ENCODE measurements at places on chromosomes 1 and 21.

GRCh38 chr1:211515090-211516023 lies 23.4 kb upstream of the RD3 start:
- peak; percentile 61 for DNase-seq

GRCh38 chr1:56376188-56376984 lies 203.0 kb downstream of the PLPP3 start:
- DNase-seq = no peak

DNA sequence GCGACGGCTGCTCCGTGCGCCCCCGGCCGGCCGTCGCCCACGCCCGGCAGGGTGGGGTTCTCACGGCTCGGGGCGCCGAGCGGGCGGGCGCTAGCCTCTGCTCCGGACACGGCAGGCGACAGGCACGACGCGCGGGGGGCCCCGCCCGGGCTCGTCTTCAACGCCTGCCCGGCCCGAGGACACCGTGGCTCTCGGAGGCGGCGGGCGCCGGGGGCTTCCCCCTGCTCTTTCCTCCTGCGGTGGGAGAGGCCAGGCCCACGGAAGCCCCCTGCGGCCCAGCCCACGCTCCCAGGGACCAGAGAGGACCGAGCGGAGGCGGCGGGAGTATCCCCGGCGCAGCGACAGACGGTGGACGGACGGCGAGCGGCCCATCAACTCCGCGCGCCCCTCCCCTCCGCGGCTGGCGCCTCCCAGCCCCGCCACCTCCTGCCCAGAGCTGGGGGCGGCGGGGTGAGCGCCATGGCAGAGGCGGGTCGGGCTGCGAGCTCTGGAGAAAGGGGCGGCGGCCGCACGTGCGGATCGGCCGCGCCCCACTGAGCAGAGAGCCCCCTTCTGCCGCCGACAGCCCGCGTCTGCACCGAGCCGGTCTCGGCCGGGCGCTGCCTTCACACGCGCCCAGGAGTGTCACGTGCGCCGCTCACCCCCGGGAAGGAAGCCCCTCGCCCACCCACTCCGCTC lies at the start of the genes SHE and TDRD10:
Gene SHE, minus strand, starts transcription at position 347 of the 678 bp plus-strand sequence. CDS start 386 bp downstream, outside the sequence.
Gene TDRD10, plus strand, starts transcription at position 154 of the 678 bp plus-strand sequence. CDS start 4,685 bp downstream, outside the sequence.
- DNase-seq = no peak

GRCh38 chr1:18557621-18558465 lies 72.8 kb upstream of the PAX7 start:
- DNase-seq = no peak

DNA sequence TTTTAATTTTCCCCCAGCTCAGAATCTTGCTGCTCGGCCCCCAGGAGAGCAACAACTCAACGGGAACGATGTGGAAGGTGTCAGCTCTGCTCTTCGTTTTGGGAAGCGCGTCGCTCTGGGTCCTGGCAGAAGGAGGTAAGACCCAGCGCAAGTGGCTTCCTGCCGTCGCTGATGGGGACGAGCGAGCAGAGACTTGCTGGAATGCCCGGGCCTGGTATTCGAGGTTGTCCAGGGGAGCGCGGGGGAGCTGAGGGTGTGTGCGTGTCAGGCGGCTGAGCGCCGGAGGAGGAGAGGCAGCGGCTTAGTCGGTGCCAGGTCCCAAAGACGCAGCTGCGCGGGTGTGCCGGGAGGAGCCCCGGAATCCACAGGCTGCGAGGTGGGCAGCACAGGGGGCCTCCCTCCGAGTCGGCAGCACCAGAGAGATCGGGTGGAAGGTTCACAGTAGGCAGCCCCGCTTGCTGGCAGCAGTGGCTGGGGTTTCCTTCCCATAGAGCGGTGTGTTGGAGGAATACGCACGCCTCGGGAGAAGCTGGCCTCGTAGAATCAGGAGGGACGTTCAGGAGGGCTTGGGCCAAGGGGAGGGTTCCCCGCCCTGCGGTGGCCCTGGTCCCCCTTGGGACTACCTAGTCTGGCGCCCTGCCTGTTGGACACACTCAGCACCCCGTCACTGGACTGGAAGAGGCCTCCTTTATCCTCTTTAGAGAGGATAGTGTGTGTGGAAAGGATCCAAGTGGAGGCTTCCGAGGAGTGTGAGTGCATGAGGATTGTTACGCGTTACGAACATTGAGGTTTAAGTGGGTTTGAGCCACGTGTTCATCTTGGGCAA lies 547 bp downstream of the PDPN start:
- peak; percentile 69 for DNase-seq

DNA sequence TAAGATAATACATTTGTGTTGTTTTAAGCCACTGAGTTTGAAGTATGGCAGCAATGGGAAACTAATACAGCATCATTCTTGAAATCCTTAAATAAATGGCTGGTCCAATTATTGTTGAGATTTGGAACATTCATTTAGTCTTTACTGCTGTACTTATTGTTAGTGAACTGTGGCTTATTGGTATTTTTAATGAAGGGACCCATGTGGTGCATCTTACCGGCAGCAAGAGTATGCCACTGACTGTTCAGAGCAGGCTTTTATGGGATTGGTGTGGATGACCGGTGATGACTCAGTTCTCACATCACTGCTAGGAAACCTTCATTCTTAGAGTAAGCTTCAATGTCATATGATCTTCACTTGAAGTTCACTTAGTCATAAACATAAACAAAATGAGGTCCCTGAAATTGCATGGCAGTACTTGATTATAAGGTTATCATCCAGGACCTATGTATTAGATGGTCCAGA lies 31.5 kb downstream of the PRKAA2 start:
- DNase-seq = peak; percentile 89

DNA sequence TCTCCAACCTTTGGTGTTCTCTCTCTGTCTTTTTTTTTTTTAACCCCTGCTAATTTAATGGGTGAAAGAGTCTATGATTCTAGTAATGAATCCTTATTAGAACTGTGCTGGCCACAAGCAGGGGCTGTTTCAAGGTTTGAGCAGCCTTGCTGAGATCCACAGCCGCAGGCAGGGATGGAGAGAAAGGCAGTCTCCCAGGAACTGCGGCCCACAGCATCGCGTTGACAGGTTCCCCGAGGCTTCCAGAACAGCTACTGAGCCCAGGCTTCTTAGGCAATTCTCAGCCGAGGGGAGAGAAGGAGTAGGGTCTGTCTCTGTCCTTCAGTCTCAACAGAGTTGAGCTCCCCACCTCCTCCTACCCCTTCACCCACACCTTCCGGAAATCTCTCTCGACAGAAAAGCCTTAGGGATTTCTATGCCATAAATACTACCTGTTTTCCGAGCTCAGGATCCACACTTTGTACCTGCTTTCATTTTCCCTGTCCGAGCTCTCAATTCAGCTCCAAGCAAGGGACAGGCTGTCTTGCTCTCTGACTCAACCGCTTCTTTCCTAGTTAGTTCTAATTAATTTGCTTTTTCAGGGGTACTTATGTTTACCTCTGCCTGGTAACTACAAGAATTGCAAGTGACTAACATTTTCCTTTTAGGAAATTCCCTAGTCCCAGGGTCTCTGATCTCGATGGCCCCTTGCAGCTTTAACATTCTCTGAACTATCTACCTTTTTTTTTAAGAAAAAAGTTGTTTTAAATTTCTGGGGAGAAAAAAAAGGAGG lies 6.7 kb upstream of the CASZ1 start:
- no peak for DNase-seq

GRCh38 chr1:42761567-42761966 lies 5.3 kb downstream of the P3H1 start:
- DNase-seq = no peak

DNA sequence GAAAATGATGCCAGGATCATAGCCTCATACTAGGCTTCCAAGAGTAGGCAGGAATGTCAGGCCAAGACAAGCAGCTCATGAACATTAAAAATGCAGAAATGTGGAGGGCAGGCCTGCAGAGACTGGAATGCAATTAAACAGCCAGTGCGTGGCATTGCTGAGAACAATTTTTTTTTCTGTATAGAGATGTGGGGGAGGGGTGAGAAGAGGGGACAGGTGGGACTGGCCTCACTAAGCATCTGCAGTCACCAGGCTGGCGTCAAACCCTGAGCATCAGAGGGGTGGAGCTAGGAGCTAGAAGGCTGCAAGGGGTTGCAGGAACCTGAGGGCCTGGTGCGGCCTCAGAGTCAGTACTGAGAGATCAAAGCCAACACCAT lies 114.1 kb downstream of the TNR start:
- DNase-seq = no peak

DNA sequence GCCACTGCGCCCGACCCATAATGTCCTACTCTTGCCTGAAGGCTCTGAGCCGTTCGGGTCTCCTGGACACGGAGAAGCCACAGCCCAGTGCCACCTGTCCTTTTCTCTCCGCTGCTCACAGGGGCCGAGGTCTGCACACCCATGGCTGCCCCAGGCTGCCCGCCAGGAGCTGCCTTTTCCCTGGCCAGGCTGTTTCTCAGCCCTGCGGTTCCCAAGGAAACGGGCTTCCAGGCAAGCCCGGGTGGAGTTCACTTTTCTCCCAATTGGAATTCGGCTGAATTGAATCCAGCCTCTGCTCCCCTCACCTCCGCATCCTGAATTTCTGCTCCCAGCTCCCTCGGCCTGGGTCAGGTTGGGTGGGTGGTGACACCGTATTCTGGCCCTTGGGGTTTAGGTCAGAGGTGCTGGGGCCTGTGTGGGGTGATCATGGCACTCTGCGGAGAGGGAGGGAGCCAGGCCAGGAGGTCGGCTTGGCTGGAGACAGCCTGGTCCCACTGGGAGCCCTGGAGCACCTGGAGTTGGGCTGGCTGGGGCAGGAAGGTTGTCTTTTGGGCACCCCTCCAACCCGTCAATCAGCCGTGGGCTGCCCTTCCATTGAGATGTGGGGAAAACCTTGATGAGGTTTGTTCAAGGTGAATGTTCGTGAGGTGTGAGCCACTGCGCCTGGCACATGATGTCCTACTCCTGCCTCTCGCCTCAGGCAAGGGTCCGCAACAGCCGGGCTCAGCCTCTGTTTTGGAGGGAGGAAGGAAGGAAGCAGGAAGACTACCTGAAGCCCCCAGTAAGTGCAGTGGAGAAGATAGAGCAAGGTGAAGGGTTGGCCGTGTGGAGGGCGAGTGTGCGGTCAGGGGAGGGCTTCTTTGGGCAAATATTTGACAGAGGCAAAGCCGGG lies 25.1 kb downstream of the RRP1 start:
- DNase-seq = no peak

GRCh38 chr1:105492921-105493320 lies 1563.6 kb upstream of the PRMT6 start:
- DNase-seq = no peak

DNA sequence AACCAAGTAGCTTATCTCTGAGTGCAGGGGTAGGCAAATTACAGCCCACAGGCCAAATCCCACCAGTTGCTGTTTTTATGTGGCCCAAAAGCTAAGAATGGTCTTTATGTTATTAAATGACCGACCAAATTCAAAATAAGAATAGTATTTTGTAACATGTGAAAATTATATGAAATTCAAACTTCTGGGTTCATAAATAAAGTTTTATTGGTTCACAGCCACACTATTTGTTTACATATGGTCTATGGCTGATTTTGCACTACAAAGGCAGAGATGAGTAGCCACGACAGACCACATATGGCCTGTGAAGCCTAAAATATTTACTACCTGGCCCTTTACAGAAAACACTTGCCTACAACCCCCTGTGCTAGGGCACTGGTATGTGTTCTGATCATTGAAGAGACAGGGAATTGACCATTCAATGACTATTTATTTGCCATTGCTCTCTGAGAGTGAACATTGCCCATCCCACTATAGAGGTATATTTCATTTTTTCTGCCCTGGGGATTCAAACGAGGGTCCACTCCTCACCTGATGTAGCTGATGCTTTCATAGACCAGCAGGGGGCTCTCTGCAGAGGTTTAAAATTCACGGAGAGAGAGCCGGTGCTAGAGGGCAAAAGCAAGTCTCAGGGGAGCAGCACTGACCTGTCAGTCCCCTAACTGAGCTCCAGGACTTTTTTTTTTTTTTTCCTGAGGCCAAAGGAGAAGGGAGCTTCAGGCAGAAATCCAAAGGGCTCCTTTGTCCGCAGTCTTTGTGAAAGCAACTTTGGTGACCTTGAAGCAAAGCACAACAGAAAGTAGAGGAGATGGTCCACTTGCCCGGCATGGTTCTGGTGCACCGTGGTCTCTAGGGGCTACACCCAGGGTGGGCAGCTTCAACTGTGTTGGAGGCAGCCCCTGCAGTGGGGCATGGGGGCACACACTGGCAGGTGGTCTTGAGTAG lies 7.3 kb upstream of the GNL2 start:
- peak; percentile 43 for DNase-seq

- no peak for DNase-seq
Measured at GRCh38 chr1:32350785-32351398, 11.4 kb downstream of the FAM229A start.

- DNase-seq = peak; percentile 93
Measured at GRCh38 chr21:41419921-41420862, 5.8 kb upstream of the MX1 start.

- DNase-seq = no peak
Measured at GRCh38 chr1:168697356-168698126, 31.5 kb downstream of the DPT start.

- no peak for DNase-seq
Measured at GRCh38 chr1:54409156-54410142, 3.3 kb upstream of the SSBP3 start.

DNA sequence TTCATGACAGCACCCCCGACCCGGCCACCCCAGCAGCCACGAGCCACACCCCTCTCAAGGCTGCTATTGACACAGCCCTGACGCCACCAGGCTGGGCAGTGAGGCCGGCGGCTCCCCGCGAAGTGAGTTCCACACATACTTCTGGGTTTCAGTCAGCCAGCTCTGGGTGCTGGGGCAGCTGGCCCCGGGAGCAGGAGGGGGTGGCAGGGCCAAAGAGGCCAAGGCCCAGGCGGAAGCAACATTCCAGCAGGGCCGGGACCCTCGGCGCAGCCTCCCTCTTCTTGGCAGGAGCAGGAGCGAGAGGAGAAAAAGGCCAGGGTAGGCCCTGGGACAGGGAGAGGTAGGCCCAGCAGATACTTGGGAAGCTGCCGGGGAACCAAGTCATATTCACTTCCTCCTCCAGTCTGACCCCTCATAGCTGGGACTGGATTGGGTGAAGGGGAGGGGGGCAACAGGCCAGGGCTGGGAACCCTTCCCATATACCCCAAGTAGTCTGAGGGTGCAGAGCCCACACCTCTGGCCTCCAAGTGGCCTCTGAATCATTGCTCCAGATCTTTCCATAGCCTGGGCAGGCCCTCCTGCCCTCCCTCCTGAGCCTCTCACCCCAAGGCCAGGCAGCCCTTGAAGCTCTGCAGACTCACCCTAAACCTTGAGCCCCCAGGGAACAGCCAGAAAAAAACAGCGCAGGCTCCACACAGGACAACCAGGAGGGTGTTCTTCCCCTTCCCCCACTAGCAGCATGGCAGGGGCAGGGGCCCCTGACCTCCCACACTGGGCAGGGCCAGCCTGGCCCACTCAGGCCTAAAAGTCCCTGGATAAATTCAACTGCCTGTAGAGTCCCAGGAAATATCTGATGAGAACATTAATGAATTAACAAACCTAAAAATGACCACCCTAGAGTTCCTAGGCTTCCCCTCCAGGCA lies 5.7 kb downstream of the HSPG2 start:
- DNase-seq = peak; percentile 87

DNA sequence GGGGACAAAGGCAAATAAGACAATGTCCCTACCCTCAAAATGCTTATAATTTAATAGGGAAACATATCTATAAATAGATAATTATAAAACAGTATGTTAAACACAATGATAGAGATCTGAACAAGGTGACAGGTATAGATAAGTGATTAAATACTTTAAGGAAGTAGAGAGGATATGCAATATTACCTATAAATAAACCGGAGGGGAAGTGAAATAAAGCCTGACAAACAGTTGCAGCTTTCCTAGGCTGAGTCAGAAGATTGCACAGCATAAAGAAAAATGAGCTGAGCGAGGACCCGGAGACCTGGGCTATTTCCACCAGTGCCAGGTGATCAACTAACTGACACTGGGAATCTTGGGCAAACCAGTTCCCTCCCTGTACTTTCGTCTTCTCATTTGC lies 11.5 kb upstream of the PSRC1 start:
- no peak for DNase-seq

GRCh38 chr1:152107984-152108881 lies 7.0 kb downstream of the TCHH start:
- DNase-seq = no peak

- DNase-seq = no peak
Measured at GRCh38 chr1:166307261-166308188, 140.7 kb upstream of the FAM78B start.
